Activated CD8-positive, alpha-beta memory T cell treated with anti-CD3 and anti-CD28 coated beads for 1 hour (primary cell): ENCODE measurements at places on chromosomes 6 and 20.

DNA sequence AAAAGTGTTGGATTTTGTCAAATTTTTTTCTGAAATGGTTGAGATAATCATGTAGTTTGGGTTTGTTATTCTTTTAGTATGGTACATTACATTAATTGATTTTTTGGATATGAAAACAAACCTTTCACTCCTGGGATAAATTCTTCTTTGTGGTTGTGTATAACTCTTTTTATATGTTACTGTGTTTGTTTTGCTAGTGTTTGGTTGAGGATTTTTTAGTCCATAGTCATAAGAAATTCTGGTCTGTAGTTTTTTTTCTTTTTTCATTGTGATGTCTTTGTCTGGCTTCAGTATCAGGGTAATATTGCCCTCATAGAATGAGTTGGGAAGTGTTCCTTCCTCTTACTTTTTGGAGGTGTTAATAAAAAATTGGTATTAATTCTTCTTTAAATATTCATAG, 122.2 kb upstream of the ATXN1 start:
- no peak for DNase-seq

DNA sequence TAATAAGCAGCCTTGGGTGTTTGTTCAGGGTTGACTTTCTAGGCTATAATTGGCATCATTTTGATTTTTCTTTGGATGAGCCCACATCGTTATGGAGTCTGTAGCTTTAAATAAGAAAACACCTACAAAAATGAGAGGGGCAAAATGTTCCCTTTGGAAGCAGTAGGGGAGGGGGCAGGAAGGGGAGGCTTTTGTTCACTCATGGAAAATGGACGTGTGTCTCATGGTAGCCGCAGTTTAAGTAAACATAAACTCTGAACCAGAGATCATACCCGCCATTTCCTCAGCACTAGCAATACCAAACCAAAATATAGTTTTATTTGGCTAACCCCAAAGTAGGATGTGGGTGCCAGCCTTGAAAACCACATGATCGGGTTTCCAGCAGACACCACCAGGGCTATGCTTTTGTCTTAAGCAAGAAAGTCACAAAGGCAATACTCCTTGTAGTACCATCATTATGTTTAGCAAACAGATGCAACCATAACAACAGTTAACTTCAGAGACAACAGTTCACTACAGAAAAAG, 572.5 kb upstream of the JAG1 start:
- DNase-seq = no peak

DNA sequence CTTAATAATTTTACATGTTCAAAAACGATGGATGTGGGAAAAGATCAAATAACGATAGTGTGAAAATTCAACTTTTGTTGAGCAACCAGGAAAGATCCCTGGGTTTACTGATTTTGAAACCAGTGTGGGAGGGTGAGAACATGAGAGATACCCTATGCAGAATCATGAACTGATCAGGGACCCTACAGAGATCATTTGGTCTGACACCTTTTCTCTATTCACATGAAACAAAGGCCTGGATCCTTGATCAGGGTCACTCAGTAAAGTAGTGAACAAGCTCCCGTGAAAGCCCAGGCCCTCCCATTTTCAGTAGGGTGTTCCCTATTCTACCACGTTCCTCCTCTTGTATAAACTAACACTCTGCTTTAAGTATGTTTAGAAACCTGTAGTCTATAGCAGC, 60.5 kb upstream of the DUSP22 start:
- no peak for DNase-seq

DNA sequence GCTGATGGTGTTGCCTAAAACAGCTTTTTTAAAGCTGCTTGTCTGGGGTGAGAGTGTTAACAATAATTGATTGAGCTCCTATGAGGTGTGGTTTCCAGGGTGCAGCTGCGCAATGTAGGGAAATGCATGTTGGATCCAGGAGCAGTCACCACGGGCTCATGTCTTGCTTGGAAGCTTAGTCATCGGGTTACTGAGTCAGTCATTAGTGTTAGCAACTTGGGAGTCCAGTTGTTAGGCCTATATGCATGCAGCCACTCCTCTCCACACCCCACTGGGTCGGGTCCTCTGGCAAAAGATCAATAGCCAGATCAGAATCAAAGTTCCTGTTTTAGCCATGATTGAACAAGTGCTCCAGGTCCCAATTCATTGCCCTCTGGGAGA, 271.7 kb upstream of the CHD6 start:
- DNase-seq = no peak

DNA sequence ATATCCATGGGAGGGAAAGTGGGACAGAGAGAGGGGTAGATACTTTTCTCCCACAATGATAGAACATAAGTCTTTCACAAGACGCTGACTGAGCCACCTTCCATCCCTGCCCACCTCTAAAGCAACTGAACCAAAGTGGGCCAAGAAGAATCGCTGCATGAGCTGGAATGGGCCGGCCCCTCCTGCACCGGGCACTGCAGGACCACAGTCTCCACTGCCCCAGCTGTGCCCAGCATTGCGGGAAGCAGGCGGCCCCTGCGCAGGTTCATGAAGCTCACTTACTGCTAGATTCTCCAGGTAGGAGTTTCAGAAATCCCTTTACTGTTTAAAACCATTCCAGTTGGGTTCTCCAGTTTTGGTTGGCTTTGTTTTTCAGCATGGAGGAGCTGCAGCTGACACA, 32.0 kb upstream of the CST7 start:
- no peak for DNase-seq

- DNase-seq = no peak
These were observed 840.0 kb downstream of the FRK start for GRCh38 chr6:115220551-115221159.

DNA sequence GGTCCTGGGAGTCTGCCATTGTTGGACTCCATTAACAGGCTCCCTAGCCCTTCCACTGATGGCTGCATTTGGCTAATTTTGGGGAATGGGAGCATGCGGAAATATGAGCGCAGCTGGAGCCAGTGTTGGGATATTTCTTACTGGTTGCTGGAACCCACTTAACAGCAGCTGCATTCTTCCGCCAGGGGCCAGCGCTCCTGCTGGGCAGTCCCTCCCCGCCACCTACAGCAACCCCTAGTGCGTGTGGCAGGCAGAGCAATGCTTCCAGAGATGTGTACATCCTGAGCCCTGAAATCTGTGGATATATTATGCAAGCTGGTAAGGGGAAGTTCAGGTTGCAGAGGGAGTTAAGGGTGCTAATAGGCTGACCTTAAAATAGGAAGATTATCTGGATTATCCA, 16.4 kb downstream of the CST8 start:
- DNase-seq = no peak

DNA sequence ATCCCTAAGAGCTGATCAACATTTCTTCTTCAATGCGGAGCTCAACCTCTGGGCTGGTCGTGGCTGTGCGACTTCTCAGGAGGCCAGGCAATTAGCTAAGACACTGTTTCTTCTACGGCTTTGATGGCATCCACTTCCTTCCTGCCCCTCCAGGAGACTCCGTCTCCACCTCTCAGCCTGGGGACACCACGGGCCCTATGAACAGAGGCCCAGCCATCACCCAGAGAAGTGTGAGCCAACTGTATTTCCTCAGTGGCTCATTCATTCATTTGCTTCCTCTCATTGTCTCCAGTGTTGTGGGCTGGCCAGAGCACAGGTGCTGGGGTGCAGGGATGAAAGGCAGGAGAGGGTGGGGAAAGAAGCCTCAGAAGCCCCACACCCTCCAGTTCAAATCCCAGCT, 51.8 kb upstream of the APCDD1L start:
- no peak for DNase-seq
